ENCODE measurements at places on chromosomes 7 and 10.

- no peak for DNase-seq
Measured at GRCh38 chr10:12588091-12588860, 238.9 kb downstream of the CAMK1D start.

- DNase-seq: no peak
Measured at GRCh38 chr10:122981066-122981464, 864 bp downstream of the PSTK start.

DNA sequence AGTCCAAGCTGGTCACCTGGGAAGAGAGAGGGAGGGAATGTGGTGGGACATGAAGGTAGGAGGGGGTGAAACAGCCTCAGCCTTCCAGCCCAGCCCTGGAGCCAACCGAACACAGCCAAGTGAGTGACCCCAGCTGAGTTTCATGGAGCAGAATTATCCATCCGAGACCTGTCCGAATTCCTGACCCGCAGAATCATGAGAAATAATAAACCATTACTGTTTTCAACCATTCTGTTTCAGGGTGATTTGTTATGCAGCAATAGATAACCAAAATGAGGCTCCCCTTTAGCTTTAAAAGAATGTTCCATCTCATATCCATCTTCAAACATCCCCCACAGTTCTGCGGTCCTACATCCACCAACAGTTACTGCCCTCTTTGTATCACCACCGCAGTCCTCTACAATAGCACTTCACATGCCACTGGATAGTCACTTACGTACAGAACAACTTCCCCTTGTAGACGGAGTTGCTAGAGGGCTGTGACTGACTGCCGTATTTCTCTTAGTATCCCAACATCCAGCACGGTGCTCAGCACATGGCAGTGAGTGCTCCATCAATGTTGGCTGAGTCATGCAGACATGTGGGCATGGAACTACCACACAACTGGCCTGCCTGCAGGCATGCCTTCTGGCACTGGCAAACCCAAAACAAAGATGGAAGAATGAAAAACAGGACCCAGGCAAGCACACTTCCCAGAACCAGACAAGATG is 18.5 kb downstream of the KIAA1549 start:
- DNase-seq: no peak

- no peak for DNase-seq
Measured at GRCh38 chr7:5397736-5398135, 25.9 kb downstream of the TNRC18 start.

- DNase-seq: no peak
Measured at GRCh38 chr10:98135222-98135899, 904 bp downstream of the R3HCC1L start.

DNA sequence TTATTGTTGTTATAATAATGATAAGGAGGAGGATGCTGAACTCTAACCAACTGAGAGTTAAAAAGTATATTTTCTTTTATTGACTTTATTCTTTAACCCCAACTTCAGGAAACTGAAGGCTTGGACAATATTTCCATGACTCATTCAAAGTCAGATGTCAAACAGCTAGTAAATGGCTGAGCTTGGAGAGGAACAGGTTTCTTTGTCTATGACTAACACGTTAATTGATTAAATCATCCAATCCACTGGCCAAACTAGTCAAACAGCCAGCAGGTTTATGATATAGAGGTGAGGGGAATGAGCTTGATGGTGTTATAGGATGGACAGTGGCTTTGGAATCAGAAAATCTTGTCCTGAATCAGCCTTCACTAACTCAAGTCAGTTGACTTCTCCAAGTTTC is 119.1 kb upstream of the WDR11 start:
- no peak for DNase-seq

- no peak for DNase-seq
Measured at GRCh38 chr7:148185041-148185440, 405.5 kb upstream of the C7orf33 start.

DNA sequence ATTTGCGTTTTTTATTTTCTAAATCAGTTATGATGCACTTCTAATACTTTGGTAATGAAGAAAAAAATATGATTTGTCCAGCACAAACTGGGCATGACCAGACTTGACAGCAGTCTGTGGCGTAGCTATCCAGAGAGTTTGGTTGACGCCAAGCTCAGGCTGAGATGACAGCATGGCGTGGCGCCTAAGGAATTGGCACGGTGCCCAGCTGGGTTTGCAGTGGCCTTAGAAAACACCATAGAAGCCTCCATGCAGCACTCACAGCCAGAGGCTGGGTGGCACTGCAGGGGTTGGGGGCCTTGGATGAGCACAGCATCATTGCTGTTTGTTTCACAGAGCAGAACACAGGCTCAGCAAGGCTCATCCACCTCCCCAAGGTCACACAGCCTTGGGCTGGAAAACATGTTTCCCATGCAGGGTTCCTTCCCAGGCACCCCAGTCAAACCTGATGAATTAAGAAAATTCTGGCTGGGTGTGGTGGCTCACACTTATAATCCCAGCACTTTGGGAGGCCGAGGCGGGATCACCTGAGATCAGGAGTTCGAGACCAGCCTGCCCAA is 88.9 kb downstream of the GTF2IRD1 start:
- DNase-seq: no peak
